ENCODE measurements at places on chromosomes 13 and 19.

DNA sequence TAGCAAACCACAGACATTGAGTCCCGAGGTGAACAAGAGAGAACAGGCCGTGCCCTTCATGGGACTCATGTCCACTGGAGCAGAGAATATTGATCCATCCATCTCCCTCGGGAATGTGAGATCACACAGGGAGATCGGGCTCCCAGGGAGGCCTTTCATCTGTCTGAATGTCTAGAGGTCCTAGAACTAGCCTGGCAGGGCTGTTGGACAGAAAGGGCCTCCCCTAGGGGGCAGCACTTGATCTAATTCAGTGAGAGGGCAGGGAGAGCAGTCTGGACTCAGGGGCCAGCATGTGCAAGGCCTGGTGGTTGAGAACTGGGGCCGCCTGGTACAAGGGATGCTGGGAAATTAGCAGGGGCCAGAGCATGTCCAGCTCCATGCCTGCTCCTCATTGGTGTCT is 4.3 kb downstream of the RUVBL2 start:
- peak; percentile 55 for DNase-seq

- peak; percentile 85 for DNase-seq
Measured at GRCh38 chr13:110127986-110128511, 178.9 kb downstream of the COL4A1 start.

GRCh38 chr19:19451429-19452242 is 46.2 kb downstream of the GATAD2A start:
- no peak for DNase-seq

DNA sequence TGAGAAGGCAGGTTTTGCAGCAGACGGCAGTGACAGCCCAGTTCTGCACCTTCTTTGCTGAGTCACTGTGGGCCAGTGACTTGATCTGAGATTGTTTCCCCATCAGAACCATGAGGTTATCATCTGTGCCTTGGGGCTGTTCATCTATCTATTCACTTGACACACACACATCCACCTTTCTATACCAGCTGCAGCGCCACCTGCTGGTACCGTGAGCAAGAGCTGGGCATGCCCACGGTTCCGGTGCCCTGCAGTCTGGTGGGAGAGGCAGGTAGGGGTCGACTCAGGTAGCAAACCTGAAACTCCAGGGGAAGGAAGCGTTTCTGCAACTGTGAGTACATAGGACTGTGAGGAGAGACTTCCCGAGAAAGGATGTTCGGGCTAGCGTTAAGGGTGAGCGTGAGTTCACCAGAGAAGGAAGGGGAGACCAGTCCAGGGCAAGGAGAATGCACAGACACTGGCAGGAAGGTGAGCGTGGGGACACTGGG is 7.5 kb upstream of the LIN7B start:
- peak; percentile 41 for DNase-seq

GRCh38 chr13:66087269-66087710 is 1142.8 kb downstream of the PCDH9 start:
- DNase-seq, result peak; percentile 70

- DNase-seq, result no peak
Measured at GRCh38 chr13:48925001-48925400, 50.7 kb upstream of the FNDC3A start.

DNA sequence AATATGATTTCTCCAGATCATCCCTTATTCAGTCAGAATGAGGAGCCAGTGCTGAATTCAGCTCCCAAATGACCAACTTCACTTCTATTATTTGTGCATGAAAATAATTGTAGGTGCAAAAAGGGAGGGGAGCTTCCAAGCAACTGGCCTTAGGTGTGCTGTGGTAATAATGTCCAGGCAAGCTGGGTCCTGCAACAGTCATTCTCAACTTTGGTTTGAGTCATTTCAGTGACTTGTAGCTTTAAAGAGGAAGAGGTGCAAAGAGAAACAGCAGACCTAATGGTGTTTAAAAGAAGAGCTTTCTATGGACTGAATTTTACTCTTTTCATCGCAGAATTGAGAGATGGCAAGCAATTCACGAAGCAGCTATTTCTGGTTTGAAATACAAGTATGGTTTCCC is 29.2 kb upstream of the FGF9 start:
- DNase-seq, result no peak

DNA sequence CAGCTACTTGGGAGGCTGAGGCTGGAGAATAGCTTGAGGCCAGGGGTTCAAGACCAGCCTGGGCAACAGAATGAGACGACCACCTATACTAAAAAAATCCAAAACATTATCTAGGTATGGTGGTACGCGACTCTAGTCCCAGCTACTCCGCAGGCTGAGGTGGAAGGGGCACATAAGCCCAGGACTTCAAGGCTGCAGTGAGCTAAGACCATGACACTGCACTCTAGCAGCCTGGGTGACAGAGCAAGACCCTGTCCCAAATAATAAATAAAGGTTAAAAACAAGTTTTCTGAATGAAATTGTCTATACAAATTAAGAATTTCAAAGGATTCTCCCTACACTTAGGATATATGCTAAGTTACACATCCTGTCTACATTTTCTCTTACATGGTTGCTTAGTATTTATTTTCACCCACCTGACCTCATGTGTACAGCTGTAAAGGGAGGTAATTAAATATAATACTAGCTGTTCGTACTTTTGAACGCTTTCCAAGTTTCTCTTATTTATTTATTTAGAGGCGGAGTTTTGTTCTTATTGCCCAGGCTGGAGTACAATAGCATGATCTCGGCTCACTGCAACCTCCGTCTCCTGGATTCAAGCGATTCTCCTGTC is 1.6 kb downstream of the SLC25A30 start:
- DNase-seq, result no peak

DNA sequence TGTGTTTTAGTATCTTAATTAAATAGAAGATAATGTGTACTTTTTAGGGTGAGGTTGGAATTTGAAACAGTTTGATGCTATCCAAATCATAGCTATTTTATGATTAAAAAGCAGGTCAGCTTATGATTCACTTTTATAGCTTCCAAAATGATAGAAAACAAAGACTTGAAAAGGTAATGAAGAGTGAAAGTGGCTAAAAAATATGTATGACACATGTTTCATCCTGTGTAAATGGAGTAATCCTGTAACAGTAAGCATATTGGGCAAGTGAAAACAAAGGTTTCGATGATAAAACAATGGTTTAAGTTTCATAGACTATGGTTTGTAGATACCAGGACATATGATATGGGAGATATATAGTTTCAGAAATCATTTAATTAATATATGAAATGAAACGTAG is 456.2 kb downstream of the PCDH20 start:
- no peak for DNase-seq

- DNase-seq, result no peak
Measured at GRCh38 chr19:18475004-18475453, 37.1 kb upstream of the ISYNA1 start.

DNA sequence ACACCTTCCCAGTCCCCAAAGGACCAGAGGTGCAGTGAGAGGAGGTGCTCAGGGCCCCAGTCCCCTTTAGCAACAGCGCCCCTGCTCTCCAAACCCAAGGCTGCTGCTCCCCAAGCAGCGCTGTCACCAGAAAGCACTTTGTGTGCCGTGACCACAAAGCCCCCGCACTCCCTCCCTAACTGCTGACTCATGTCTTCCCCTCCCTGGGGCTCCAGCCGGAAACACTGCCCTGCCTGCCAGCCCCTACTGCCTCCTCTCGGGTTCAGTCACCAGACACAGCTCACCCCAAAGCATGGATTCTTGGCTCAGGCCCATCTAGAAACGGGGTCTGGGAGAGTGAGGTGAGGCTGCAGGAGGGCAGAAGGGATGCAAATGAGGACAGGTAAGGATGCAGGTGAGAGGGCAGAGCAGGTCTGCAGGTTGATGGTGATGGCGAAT is 4.9 kb upstream of the TNFSF14 start:
- peak; percentile 76 for DNase-seq
